ENCODE measurements at places on chromosomes 1 and 21. TPM values are rescaled to one million over a fixed set of nuclear protein-coding genes. Genes with fewer than 3 reads are reported as not detected.

C1orf210 gene
- 0.13 TPM for polyA plus RNA-seq

LCE1C gene
- not detected for polyA plus RNA-seq

SELP gene
- 0.76 TPM for polyA plus RNA-seq

GJB5 gene
- not detected for polyA plus RNA-seq

CLK2 gene
- polyA plus RNA-seq: 11.3 TPM

NPHS2 gene
- not detected for polyA plus RNA-seq

HSD11B1 gene
- 0.30 TPM for polyA plus RNA-seq
